ENCODE measurements at places on chromosomes 7 and 10.

GRCh38 chr7:3995187-3995586, 686.9 kb upstream of the FOXK1 start:
- no peak for DNase-seq

DNA sequence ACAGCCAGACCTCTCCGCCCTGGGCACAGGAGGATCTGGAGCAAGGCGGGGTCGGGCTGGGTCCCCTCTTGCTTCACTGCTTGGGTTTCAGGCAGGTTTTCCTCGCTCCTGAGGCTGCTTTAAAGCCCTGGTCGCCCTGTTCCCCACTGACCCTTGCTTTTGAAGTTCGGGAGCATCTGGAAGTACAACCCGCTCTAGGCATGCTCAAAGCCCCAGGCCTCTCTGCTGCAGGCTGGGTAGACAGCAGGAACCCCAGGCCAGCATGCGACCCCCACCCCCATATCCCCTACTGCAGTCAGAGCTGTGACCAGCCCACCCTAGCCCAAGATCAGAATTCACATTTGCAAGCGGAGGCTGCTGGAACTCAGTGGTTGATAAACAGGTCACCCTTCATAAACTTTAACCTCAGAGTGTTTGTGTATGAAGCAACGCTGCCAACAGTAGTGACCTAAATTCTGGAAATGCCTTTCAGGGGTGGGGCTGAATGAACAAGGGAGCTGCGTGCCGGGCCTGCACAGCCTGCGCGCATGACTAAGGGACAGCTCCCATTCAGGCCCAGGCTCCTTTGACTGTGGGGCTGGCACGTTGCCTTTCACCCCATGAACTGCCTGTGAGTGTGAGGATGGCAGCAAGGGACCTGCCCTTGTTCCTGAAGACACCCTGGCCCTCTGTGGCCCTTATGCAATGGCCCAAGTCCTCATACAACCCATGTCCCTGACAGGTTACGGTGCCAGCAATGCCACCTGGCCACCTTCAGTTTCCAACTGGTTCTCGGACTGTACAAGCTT, 52.5 kb downstream of the PROSER2 start:
- DNase-seq: peak; percentile 79

- DNase-seq: no peak
These were observed 35.6 kb downstream of the ANKMY2 start for GRCh38 chr7:16609842-16610450.

- peak; percentile 70 for DNase-seq
These were observed 844 bp upstream of the KAT6B start for GRCh38 chr10:74825371-74826141.

DNA sequence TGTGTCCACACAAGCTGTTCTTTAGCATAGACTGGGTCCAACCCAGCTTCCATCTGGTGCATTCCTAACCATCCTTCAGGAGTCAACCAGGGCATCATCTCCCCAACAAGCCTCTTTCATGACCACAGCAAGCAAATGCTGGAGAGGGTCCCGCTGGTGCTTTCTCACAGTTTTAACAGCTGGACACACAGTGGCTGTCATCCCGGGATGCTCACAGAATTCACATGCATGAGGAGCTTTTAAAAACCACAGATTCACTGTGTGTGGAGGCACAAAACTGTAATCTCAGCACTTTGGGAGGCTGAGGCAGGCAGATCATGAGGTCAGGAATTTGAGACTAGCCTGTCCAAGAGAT, 6.4 kb upstream of the CYP3A7 start:
- no peak for DNase-seq

- no peak for DNase-seq
These were observed 7.4 kb upstream of the PFKFB3 start for GRCh38 chr10:6195376-6195775.

DNA sequence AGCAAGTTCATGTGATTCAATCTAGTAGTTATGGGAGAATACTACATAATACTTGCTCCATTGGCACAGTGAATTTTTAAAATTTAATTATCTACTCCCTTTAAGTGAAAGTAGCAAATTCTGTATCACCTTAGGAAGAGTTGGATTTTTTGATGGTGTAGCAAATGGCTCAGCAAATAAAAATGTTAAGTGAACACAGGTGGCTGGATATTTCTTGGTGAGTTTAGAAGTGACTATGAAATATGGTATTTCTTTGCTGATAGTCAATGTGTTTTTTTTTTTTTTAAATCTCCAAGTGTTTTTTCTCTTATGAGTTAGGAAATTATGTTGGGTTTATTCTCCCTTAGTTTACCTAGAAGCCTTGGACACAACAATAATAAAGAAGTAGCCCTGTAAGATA, 67.8 kb downstream of the CREM start:
- DNase-seq: no peak

DNA sequence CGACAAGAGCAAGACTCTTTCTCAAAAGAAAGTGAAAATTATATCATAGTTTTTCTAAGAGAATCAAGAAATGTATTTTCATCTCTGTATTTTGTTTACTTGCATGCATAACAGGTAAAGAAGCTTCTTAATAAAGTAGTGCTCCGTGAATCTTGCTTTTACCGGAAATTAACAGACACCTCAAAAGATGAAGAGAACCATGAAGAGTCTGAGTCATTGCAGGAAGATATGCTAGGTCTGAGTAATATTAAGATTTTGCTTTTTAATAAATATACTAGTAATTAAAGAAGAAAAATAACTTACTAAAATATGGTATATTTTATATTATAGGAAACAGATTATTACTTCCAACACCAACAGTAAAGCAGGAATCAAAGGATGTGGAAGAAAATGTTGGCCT, 39.5 kb upstream of the STOX1 start:
- no peak for DNase-seq

DNA sequence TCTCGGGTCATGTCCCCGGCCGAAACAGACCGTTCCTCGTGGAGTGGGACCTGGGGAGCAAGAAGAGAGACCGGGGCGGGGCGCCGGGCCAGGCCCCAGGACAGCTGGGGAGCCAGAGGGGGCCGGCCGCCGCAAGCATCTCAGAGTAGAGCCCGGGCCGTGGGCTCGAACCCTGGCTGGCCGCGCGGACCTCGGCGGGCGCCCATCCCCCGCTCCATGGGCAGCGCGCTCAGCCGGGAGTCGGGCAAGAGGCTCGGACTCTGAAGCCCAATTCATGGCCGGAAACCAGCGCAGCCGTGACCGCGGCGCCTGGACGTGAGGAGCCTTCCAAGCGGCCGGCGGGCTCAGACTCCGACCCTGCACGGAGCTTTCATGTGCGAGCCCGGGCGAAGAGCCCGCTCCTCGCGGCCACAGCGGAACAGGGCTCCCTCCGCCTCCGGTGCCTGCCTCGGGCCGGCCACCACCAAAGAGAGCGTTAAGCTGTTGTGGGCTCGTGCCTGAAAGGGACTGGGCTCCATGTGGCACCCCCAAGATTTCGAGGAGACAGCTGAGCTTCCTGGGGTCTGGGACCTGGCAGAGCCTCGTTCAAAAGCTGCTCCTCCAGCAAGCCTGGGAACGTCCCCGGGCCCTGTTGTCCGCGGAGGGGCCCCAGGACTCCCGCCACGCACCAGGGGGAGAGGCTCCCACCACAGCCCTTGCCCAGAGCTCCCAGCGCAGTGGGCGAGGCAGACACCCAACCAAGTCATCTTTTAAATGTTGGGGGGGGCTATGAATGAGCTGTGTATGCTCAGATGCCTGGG, 757 bp upstream of the GRID1 start:
- peak; percentile 70 for DNase-seq

DNA sequence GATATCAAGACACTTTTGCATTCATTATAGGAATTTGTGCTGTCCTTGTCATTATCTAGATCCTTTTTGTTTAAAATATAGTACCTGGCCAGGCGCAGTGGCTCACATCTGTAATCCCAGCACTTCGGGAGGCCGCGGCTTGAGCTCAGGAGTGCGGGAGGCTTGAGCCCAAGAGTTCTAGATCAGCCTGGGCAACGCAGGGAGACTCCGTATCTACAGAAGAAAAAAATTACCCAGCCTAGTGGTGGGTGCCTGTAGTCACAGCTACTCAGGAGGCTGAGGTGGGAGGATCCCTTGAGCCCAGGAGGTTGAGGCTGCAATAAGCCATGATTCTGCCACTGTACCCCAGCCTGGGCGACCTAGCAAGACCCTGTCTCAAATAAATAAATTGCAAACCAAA, 621 bp upstream of the MORN4 start:
- DNase-seq: no peak

DNA sequence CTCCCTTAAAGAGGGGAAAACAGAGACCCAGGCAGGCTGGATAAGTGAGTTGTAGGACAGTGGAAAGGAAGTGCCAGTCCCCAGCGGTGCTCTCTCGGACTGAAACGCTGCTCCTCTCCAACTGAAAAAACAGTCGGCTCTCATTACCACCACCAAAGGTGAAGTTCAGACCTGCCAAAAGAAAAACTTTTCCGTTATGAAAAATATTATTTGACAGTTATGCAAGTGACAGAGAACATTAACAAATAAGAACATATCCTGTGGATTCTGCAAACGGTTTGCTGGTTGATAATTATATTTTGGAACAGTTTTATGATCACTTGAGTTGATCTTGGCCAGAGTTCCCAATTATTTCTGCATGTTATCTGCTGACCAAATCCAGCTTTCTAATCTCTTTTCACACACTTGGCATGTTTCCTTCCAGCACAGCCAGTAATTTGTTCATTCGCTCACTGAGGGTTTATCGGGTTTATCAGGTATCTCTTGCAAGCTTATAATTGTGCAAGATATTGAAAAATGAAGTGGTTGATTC, 82.6 kb downstream of the PTPRE start:
- no peak for DNase-seq
